IMR-90 (cell line): ENCODE measurements at places on chromosomes 7 and 10. TPM values are rescaled to one million over a fixed set of nuclear protein-coding genes. Genes with fewer than 3 reads are reported as not detected.

- DNase-seq: peak; percentile 95
Observed at GRCh38 chr7:41911792-41912191, 208.9 kb upstream of the INHBA start.

- peak; percentile 74 for DNase-seq
Observed at GRCh38 chr7:36191292-36191920, 38.4 kb downstream of the EEPD1 start.

DNA sequence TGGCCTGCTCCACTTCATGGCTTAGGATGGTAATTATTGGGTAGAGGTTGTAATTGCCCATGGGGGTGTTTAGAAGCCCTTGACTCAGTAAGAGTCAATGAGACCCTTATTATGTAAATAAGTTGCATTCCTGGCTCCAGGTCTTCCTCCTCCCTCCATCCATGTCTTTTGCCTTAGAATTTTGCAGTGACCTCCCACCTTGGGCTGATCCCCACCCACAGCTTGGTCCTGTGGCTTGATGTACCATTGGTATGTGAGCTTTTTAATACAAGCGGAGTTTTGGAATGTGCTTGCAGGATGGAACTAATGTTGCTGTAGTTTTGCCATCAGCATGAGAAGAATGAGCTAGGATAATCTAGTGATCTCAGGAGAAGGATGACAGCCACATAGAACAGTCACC lies 73.2 kb upstream of the DGKI start:
- no peak for DNase-seq

DNA sequence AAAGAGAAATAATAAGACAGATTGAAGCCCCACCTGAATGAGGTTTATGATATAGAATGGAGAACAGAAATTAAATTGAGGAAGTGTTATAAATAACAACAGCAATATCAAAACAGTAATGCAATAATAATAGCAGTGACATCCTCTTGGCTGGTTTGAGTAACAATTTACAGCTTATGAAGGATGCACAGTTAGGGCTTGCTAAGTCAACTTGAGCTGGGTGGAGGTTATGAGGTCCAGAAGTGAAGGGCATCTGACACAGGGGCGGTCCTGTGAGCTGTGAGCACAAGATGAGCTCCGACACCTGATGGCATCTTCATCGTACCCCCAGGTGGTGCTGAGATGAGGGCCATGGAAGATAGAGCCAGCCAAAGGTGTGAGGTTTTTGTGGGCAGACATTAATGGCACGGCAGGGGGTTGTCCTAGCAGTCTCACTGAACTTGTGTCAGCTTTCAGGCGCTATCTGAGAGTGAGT lies 30.5 kb downstream of the ARHGAP22 start:
- no peak for DNase-seq

DNA sequence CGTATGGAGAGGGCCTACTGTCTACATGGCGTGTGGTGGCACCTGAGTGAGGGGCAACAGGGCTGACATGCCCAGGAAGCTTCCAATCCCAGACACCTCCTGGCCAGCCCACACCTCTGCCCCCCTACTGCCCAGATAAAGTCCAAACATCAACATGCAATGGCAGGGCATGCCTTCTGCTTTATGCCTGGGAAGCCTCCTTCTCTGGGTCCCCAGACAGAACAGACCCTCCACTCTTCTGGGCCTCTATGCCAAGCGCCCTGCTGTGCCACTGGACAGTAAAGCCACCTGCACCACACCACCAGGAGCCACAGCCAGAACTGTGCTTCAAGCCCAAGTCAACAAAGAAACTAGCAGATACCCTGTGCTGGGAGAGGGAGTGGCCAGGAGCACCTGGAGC lies 12.5 kb downstream of the TMEM72 start:
- DNase-seq: no peak

DNA sequence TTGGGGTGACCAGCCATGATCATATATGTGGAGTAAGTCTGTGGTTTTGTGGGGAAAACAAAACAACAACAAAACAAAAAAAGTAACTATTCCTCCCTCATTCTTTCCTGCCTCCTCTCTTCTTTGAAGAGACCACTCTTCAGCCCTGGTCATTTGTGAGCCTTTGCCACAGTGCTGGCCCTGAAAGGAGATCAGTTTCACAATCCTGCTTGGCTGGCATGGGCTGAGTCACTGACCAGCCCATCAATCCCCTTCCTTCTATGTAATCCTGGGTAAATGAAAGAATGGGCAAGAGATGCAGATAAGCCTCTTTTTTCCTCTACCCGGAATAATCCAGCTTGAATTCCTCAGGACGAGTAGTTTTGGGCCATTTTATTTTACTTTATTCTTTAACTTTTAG lies 13.6 kb downstream of the CSTF2T start:
- DNase-seq: no peak

GRCh38 chr7:140022582-140023211 lies 40.1 kb downstream of the PARP12 start:
- DNase-seq: peak; percentile 27

Gene PKD2L1
- total RNA-seq: not detected in 2 replicates

Gene HYCC1
- total RNA-seq: 78.3 and 185 TPM in 2 replicates
